ENCODE measurements at places on chromosomes 11 and 22. TPM values are rescaled to one million over a fixed set of nuclear protein-coding genes. Genes with fewer than 3 reads are reported as not detected.

CACNA1I gene
- 0.53 TPM for total RNA-seq

CCDC116 gene
- 0.22 TPM for total RNA-seq

PRAME gene
- total RNA-seq, result 0.31 TPM

SIK3 gene
- 35.5 TPM for total RNA-seq

AMBRA1 gene
- total RNA-seq, result 40.0 TPM

METTL15 gene
- total RNA-seq, result 9.9 TPM
